ENCODE measurements at places on chromosomes 2 and 18. TPM values are rescaled to one million over a fixed set of nuclear protein-coding genes. Genes with fewer than 3 reads are reported as not detected.

Gene CRYGC
- total RNA-seq, result not detected

Gene MTA3
- 26.2 TPM for total RNA-seq

Gene GAREM1
- not detected for total RNA-seq

Gene SERPINB13
- total RNA-seq, result not detected

Gene RTP5
- total RNA-seq, result 0.07 TPM

Gene RGPD4
- not detected for total RNA-seq

Gene GALR1
- total RNA-seq, result not detected

Gene GAD1
- total RNA-seq, result 8.0 TPM

Gene CRYGA
- total RNA-seq, result not detected

Gene MC2R
- not detected for total RNA-seq

Gene REG1B
- total RNA-seq, result not detected

Gene KANSL3
- 56.5 TPM for total RNA-seq

Gene SFTPB
- total RNA-seq, result not detected

Measured in T-helper 2 cell treated with Interferon-gamma antibody and Interleukin-4, amounts not matched to agents 100 ng/mL and 5 ng/mL, for 36 hours (primary cell).